ENCODE measurements at places on chromosomes 7 and 10. TPM values are rescaled to one million over a fixed set of nuclear protein-coding genes. Genes with fewer than 3 reads are reported as not detected.

The ASB10 gene
- 0.22 TPM for polyA plus RNA-seq

The CYP2C9 gene
- polyA plus RNA-seq = 2.4 TPM

The HOXA5 gene
- polyA plus RNA-seq = 19.4 TPM

The NAT16 gene
- polyA plus RNA-seq = not detected

The IMMP2L gene
- 52.1 TPM for polyA plus RNA-seq

The CARD11 gene
- 0.22 TPM for polyA plus RNA-seq
